A549 (cell line): ENCODE measurements at places on chromosomes 1 and 21. TPM values are rescaled to one million over a fixed set of nuclear protein-coding genes. Genes with fewer than 3 reads are reported as not detected.

The ZC3H12A gene
- polyA plus RNA-seq: 11.6 to 16.3 TPM (median 14.7 TPM) in 3 replicates

The CTBS gene
- 5.6 to 6.9 TPM (median 6.7 TPM) in 3 replicates for polyA plus RNA-seq

The GOLT1A gene
- polyA plus RNA-seq: 1.8 to 2.8 TPM (median 2.4 TPM) in 3 replicates

The PADI2 gene
- 1.1 to 1.5 TPM (median 1.3 TPM) in 3 replicates for polyA plus RNA-seq

The NBPF4 gene
- polyA plus RNA-seq: 0.21 to 0.42 TPM (median 0.25 TPM) in 3 replicates

The PLEKHA6 gene
- 17.9 to 26.2 TPM (median 23.4 TPM) in 3 replicates for polyA plus RNA-seq

The C21orf91 gene
- polyA plus RNA-seq: 1.6 to 1.9 TPM (median 1.6 TPM) in 3 replicates

The CRABP2 gene
- 15.6 to 19.1 TPM (median 17.9 TPM) in 3 replicates for polyA plus RNA-seq

The TMEM125 gene
- polyA plus RNA-seq: not detected in 3 replicates

The ALX3 gene
- polyA plus RNA-seq: not detected in 3 replicates

The TOR1AIP2 gene
- 15.3 to 17.1 TPM (median 16.2 TPM) in 3 replicates for polyA plus RNA-seq

The COL16A1 gene
- 8.1 to 11.1 TPM (median 10.4 TPM) in 3 replicates for polyA plus RNA-seq

The TTLL10 gene
- not detected in 3 replicates for polyA plus RNA-seq

The HSPA6 gene
- polyA plus RNA-seq: 0.26 to 0.50 TPM (median 0.50 TPM) in 3 replicates

The NMNAT2 gene
- 0.63 to 0.88 TPM (median 0.72 TPM) in 3 replicates for polyA plus RNA-seq

The SPRR1B gene
- not detected in 3 replicates for polyA plus RNA-seq

The FLG2 gene
- polyA plus RNA-seq: not detected in 3 replicates

The CLDN17 gene
- not detected in 3 replicates for polyA plus RNA-seq

The CACNA1E gene
- not detected in 3 replicates for polyA plus RNA-seq

The DCLRE1B gene
- polyA plus RNA-seq: 5.5 to 6.4 TPM (median 5.7 TPM) in 3 replicates

The HOOK1 gene
- polyA plus RNA-seq: 0.45 to 0.47 TPM (median 0.46 TPM) in 3 replicates

The OLFML2B gene
- 0.45 to 0.79 TPM (median 0.75 TPM) in 3 replicates for polyA plus RNA-seq

The CNTN2 gene
- polyA plus RNA-seq: not detected in 3 replicates
